ENCODE measurements at places on chromosomes 2 and 18.

GRCh38 chr18:67417864-67418523, 98.5 kb downstream of the DSEL start:
- DNase-seq, result no peak

DNA sequence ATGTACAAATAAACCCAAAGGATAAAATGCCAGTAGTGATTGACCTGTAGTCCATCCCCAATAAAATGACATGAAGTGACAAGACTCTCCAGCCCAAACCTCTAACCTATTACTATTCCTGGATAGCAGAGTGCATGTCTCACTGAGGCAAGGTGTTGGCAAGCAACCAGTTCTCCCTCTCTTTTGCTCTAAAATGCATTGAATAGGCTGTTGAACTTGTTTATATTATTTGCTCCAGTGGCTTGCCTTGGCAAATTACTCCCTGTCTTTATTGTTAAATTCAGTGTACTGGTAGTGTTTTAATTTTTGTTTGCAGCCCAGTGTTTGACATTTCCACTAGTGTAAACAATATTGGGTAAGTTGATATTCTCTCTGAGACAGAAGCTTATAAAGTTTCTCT, 70.5 kb downstream of the CSRNP3 start:
- no peak for DNase-seq

DNA sequence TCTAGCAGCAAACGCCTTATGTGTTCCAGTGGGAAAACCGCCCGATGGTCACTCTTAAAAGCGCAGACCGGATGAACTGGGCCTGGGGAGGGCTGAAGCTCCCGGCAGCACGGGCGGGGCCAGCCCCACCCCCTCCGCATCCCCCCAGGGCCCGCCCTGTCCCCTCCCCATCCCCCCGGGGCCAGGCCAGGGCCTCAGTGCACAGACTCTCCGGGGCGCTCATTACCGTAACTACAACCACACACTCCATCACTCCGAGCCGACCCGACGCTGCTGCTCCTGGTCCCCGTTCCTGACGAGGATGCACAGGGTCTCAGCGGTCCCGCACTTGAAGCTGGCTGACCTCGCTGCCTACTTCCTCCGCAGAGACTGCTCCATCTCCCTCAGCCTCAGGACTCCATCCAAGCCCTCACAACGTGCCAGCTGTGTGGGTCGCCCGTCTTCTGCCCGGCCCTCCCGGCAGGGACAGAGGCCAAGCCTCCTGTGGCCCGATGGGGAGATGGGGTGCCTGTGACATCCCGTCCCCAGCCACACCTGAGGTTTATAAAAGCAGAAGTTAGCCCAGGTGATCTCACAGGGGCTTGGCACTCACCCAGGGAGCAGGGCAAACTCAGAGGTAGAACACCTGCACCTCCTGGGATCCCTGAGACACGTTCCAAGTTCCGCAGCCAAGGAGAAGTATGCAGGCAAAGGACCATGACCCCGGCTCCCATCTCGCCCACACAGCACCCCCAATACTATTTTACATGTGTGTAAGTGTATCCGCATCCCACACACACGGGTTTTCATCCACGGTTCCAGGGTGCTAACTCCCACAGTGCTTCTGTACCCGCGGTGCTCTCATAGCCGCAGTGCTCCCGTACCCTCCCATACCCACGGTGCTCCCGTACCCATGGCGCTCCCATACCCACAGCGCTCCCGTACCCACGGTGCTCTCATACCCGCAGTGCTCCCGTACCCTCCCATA, 36.0 kb downstream of the SLC66A2 start:
- no peak for DNase-seq

- no peak for DNase-seq
Observed at GRCh38 chr2:162475661-162476060, 131.7 kb downstream of the GCA start.

- DNase-seq, result no peak
Observed at GRCh38 chr2:200757399-200757798, 54.3 kb upstream of the BZW1 start.

Data from C1 segment of cervical spinal cord (tissue), 14 donors.